ENCODE measurements at places on chromosomes 5 and 9.

GRCh38 chr9:75658301-75658905, 232.1 kb upstream of the PCSK5 start:
- DNase-seq = no peak

GRCh38 chr5:119166026-119166425, 95.1 kb downstream of the DMXL1 start:
- no peak for DNase-seq

- no peak for DNase-seq
Measured at GRCh38 chr5:80195837-80196400, 59.9 kb downstream of the SERINC5 start.

GRCh38 chr5:69152731-69153130, 14.2 kb upstream of the CCNB1 start:
- no peak for DNase-seq

DNA sequence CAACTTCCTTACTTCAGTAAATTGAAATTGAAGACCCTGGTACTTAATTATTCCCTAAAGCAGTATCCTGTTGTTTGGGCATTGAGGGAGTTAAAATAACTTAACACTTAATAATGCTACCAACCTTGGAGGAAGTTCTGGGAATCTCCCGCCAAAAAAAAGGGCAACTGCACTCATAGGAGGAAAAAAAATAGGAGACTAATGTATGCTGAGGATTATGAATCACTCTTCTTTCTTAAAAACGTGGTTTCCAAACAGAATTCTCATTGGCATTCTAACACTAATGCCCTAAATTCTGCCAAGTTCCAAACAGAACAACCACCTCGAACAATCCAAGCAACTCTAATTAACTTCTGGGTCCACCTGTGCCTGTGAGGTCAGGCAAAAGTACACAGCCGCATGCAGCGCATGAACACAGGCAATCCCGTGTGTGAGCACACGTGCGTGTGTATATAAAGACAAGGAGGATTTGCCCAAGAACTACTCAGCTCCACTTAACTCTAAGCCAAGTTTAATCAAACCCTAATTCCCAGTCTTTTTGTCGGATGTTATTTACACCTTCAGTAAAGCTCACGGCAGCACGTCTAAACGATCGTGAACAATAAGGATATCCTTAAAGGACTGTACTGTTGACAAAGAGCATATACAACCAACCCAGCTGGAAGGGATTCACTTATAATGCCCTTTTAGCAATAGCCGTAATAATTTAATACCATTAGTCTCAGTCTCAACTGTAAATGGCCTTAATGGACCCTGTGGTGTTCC, 78.4 kb downstream of the EBF1 start:
- DNase-seq = no peak

DNA sequence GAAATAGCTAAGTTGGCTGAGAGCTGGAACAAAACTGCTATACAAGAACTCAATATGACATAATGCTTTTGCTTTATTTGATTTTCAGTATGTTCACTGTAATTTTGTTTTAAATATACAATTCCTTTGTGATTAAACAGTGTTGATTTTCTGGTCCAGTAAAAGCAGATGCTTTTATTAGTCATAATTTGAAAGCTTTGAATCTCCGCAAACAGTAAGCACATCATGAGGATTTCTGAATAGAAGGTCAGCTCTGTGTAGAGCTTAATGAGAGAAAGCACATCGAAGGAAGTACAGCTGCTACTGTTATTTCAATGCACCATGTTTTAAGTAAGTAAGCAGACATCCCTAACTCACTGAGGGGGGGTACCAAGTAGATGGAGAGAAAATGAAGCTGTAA, 701.3 kb upstream of the ACO1 start:
- DNase-seq = no peak

Measured in effector memory CD4-positive, alpha-beta T cell (primary cell).